ENCODE measurements at places on chromosomes 1 and 21.
A peak's percentile ranks its signal among the peaks of the same experiment; 100 is the strongest.

- DNase-seq = no peak
Measured at GRCh38 chr1:10838541-10838940, 42.1 kb upstream of the CASZ1 start.

GRCh38 chr21:33698087-33698860 is 56.0 kb downstream of the ITSN1 start:
- DNase-seq = no peak

DNA sequence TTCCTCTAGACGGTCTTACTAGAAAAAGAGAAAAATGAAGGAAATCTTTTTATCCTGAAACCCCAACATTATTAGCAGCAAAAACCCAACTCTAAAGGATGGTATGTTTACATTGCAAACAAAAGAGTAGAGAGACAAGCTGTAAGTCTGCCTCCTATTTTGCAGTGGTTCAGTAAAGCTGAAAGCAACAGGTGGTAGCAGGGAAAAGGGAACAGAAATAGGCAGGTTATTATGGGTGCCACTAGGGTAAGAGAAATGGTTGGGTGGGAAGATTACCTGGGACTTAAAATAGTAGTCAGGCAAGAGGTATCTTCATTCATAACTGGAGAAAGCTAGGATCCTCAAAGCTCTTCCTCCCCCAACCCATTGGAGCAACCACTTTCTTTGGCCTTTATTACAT is 13.7 kb downstream of the CLSPN start:
- no peak for DNase-seq

GRCh38 chr1:223258751-223259198 is 105.2 kb downstream of the SUSD4 start:
- no peak for DNase-seq

DNA sequence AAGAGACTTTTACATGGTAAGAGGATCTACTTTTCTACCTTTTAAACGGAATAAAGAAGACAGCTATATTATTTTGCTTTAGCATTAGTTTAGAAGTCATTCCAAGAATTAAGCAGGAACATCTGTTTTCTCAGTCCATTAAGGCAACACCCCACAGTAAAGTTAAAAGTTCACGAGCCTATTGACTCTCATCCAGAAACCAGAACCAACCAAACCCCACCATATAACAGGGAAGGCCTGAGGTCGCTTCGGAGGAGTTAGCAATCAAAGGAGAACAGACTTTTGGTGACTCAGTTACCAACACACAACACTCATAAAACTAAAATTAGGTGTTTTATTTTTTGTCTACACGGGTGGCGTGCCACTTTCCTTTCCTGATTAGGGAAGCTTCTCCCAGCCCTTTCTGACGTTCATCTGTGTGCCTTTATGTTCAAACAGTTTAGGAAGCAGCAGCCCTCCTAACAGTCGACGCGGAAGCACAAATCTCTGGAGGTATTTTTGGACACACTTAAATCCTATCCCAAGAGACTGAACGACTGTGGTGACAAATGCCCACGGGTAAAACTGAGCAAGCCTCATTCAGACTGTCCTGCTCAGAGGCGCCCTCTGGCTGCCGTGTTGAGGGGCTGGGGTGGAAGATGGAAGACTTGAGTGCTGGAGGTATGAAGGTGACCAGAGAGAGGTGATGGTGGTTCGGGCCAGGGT is 8.6 kb upstream of the PLA2G2C start:
- DNase-seq = peak; percentile 6

DNA sequence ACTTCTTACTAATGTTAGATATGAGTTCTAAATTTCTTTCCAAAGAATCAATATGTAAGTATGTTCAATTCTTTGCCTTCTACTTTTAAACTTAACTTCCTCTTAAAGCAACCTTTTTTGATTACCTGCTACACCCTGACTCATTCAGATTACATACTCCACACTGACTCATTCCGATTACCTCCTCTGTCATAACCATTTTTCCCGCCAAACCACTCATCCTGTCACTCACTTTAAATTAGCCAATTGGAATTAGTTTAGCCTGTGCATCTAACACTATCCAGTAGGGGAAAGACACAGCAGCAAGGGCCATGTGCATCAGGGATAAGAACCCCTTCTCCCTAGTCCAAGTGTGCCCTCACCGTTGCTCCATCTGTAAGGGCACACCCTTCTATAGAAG is 815.5 kb downstream of the BRINP3 start:
- no peak for DNase-seq

Measured in fibroblast of the conjunctiva (primary cell).